ENCODE measurements at places on chromosomes 5 and 9.

DNA sequence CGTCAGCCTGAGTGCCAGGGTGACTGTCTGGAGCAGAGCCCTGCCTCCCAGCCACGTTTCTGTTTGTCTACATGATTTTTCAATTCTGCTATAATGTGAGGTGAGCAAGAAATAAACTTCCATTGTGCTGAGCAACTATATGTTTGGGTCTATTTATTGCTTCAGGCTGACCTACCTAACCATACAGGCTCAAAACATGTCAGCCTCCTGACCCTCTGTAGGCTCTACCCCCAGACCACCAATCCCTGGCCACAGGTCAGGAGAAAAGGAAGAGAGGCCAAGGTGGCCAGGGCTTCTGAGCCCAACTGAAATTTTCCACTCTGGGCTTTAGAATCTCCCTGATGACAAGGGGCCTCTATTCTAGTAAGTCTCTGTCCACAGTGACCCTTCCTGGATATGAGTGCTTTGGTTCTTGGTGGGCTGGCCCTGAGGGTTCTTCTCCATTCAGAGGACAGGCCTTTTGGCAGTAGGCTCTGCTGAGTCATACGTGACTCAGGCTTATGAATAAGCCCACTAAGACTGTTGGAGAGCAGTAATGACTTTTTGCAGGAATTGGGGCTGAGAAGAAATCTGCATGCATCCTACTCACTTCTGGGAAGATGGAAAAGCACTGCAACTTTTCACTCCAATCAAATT lies 117.2 kb upstream of the TBCA start:
- DNase-seq = no peak

GRCh38 chr9:123687246-123687751 lies 242.6 kb downstream of the DENND1A start:
- no peak for DNase-seq

DNA sequence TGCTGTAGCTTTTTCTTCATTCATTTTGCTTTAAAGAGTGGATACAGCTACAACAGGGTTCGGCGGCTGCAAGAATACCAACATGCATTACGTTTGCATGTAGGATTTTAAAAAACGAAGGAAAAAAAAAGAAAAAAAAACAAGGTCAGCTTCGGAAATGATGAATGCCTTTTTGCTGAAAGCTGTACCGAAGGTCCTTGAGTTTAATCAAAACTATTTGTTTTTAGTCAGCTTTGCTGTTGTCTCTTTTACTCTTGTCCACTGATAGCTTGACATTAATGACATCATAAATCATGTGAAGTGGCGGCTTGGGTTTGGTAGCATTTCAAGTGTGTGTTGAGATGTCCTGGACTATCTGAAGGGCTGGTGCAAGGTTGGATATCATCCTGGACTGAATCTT lies 779.1 kb downstream of the NR2F1-AS1 start:
- DNase-seq = no peak

GRCh38 chr5:16064135-16064893 lies 115.3 kb downstream of the MARCHF11 start:
- DNase-seq = no peak

- peak; percentile 22 for DNase-seq
These were observed 104.1 kb downstream of the TSSK1B start for GRCh38 chr5:113330533-113331208.

- no peak for DNase-seq
These were observed 30.2 kb upstream of the NR3C1 start for GRCh38 chr5:143433670-143434069.

GRCh38 chr9:6714176-6714575 lies 43.6 kb upstream of the KDM4C start:
- no peak for DNase-seq

DNA sequence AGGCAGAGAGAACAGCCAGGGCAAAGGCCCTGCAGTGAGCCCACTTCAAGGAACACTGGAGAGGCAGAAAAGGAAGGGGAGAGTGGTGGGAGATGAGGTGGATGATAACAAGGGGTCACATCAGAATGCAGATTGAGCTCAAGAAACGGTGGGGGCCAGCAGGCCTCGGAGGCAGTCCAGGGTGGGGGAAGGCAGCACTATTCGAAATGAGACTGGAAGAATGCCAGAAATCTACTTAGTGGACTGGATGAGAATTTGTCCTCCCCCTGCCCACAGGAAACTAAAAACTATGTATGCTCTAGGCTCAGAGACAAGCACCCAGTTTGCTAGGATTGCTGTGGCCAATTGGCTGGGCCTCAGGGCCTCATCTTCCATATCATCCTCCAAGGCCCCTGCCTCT lies 148.7 kb downstream of the ADAMTS12 start:
- no peak for DNase-seq

GRCh38 chr9:37243588-37244345 lies 123.4 kb downstream of the ZCCHC7 start:
- no peak for DNase-seq

All from HAP-1 (cell line).